Testis (tissue), 5 donors: ENCODE measurements at places on chromosomes 11 and 22.

DNA sequence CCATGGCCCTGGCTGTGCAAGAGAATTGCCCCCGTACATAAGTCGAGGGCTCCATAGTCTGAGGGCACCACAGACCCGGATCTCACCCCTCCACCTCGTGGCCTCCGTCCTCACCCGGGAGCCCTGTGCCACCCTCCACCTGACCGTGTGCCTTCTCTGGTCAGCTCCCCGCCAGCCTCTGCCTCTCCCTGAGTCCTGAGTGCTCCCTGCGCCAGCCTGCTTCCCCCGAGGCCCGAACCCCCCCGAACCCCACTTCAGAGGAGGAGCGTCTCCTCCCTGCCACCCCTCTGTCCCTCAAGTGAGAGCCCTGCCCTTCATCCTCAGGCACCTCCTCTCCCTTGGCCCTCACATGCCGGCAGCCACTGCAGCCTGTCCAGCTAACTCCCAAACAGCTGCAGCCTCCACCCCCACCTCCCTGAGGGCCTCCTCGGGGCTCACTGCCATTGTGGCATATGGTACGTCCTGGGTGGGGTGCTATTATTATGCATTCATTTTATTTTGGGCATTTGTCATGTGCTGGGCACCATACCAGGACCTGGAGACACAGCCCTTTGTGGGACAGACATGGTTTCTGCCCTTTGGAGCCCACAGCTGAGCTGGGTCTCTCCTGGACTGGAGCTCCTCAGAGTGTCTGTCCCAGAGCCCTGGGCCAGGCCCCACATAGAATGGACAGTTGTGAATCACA, 67.2 kb downstream of the MYO7A start:
- no peak for DNase-seq

DNA sequence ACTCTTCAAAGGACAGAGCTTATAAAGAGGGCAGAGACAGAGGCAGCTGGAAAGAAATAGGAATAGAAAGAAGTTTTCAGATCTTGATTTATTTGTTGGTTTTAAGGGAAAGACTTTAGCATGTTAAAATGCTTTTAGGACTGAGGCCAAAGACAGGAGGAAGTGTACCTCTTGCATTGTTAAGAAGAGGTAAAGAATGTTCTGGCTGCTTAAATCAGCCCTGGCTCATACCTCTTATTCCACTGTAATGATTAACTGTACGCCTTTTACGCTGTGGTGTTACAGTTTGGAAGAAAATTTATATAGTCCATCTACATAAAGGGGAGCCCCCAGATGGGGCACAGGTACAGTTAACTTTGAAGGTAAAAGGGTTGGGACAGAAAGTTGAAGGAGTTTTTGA, 10.1 kb upstream of the MPZL2 start:
- no peak for DNase-seq

- no peak for DNase-seq
These were observed 4.8 kb upstream of the ARHGEF12 start for GRCh38 chr11:120331301-120331996.

DNA sequence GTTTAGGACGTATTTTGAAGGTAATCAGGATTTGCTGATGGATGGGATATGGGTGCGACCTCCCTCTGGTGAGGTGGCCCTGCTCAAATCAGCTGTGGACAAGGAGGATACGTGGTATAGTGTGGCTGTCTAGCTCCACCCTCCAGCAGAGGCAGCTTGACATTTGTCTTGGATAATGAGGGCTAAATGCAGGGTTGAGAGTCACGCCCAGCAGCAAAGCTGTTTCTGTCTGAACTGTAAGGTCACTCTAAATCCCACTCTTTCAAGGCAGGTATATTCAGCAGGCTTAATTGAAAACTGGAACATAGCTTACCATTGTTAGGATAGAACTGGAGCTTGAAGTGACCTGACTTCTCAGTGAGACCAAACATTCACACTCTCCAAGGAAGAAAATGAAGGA, 98.7 kb downstream of the SWAP70 start:
- no peak for DNase-seq

DNA sequence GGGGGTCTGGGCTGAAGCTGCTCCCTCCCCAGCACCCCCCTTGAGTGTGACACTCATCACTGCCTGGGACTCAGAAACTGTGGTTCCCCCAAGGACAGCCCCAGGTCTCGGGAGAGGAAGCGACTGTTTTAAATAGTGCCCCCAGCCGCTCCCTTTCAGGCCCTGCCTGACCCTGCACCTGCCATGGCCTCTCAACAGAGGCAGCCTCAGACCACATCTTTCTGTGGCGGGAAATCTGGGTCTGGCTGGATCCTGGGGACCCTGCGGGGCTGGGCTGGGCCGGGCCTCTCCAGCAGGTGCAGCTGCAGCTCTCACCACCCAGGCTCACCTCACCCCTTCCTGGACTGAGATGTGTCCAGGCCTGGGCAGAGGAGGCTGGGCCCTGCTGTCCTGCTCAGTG, 3.7 kb upstream of the IGLL1 start:
- no peak for DNase-seq

GRCh38 chr11:126891556-126892217, 108.9 kb downstream of the KIRREL3 start:
- no peak for DNase-seq

DNA sequence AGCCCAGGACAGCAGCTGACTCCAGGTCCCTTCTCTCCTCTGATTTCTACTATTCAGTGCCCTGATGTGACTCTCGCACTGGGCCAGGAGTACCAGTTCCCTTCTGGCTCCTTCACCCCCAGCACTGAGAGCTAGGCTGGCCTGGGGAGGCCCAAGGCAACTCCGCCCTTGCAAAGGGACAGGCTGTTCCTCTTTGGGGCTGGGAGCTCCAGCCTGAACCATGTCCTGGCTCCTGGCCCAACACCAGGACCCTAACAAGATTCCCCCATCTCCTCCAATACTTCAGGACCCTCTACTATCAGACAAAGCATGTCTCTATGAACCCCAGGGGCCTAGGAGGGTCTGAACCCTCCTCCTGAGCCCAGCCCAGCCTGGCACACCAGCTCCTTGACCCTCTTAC, 12.5 kb downstream of the CREB3L1 start:
- DNase-seq, result peak; percentile 53

DNA sequence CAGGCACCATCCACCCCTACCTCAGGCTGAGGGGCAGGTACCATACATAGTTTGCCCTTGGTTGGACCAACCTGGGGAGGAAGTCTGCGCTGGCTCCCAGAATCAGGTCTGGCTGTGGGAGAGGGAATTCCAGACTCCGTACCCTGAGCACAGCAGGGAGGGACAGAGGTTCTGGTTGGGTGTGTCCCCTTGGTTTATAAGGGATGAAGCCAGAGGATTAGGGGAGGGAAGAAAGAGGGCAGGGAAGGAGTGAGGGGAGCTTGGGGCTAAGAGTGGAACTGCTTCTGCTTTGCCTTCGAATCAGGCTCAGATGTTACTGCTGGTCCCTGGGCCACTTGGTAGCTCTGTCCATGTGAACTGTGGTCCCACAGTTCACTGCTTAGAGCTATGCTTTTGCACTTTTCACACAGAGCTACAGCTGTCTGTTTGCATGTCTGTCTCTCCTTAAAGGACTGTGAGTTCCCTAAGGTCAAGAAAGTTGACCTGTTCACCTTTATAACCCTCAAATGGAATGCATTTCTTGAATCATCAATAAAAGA, 9.2 kb downstream of the MMP20 start:
- DNase-seq, result no peak

DNA sequence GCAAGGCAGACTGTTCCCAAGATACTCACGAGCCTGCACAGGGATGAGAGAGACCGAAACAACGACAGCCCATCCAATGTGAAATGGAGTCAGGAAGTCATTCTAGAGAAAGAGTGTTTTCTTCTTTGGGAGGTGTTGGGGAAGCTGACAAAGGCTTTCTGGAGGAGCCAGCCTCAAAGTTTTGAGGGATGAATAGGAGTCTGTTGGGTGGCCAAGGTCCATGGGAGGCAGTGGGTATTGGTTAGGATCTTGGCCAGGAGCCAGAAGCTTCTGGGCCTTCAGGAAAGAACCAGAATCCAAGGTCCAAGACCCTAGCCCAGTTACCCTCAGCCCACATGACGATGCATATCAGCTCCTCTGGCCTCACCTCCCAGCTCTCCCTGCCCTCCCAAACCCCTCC, 59.9 kb upstream of the SHISAL1 start:
- DNase-seq, result no peak

DNA sequence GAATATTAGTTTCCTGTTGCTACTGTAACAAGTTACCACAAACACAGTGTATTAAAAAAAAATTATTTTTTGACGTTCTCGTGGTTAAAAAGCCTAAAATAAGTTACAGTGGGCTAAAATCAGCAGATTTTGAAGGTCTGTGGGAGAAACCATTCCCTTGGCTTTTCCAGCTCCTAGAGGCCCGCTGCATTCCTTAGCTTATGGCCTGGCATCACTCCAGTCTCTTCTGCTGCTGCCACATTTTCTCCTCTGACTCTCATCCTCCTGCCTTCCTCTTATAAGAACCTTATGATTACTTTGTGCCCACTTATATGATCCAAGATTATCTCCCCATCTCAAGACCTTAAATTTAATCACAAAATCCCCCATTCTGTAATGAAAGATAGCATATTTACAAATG, 392.7 kb downstream of the GUCY1A2 start:
- DNase-seq, result no peak

- DNase-seq, result no peak
These were observed 143.0 kb downstream of the TMEM135 start for GRCh38 chr11:87180742-87181141.

GRCh38 chr11:77046060-77046501, 11.9 kb downstream of the B3GNT6 start:
- DNase-seq, result peak; percentile 69

DNA sequence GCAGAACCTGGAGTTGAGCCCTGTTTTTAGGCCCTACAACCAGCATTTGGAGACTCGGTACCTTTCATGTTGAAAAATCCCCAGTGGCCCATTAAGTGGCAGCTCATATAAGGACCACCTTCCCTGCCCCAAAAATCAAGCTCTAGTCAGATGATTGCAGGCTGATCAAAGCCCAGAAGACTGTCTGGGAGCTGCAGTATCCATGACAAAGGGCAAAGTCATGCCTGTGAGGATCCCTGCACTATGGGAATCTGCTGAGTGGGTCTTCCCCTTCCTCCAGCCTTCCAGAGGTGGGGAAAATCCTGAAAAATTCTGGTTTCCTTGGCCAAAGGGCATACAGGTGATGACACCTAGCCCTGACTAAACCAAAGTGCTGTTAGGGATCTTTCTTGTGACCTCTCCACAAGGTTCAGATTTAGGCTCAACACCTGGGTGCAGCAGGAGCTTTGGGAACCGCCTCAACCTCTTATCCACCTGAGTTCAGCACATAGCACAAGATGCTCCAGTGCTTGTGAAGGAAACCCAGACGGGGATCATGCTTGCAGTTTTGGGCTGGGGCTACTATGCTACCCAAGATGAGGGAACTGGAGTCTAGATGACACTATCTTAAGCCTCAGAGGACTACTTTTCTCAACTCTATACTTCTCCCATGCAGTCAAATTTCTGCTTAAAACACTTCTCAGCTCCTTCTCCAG, 1.2 kb upstream of the TRIM3 start:
- DNase-seq, result no peak

- DNase-seq, result peak; percentile 25
These were observed 753 bp upstream of the PPARA start for GRCh38 chr22:46149512-46150033.

GRCh38 chr11:46114961-46115360, 6.3 kb downstream of the PHF21A start:
- DNase-seq, result no peak

GRCh38 chr11:127996825-127997224, 590.5 kb downstream of the ETS1 start:
- no peak for DNase-seq

DNA sequence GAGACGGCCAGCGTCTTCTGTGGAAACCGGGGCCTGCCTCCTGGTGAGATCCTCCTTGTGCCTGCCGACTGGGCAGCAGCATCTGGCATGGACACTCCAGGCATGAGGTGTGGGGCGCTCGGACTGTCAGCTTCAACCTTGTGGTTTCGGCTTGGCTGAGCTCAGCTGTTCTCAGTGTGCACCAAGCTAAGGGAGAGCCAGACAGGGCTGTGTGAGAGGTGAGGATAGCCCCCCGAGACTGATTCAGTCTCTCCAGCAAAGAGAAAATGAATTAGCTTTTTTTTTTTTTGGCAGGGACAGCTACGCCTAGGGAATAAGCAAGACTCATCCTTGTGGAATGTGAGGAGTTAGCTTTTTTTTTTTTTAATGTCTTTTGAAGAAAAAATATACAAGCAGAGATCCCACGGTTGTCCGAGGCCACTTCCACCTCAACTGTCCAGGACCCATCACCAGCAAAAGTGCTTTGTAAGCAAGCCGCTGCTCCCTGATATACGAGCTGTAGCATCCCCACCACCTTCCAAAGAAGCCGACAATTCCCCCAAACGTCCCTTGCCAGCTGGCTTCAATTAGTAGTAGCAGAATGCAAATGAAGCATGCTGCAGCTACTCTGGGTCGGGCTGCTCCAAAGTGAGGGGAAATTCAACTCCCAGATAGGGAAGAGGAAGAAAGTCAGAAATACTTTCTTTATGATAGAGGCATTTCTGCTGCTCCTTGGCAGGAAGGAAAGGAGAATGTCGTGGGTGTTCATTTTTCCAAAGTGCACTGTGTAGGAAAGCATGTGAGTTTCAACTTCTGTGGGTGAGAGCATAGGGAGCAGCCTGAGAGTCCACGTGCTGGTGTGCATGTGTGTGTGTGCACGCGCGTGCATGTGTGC, 9.7 kb upstream of the THY1 start:
- DNase-seq, result peak; percentile 33

DNA sequence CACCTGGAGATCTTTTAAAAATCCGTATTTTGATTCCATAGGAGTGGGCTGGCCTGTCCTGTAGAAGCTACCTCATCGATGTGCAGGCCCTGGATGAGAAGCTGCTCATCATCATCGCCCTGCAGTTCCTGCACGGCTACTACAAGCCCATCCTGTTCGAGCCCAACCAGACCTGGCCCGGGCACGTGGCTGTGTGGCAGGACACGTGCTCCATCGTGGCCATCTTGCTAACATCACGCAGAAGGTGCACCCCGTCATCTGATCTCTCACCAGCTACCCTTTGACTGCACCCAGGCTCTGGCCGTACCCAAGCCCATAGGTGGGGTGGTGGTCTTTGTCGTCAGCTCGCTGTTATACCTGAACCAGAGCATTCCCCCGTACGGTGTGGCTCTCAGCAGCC, 14.2 kb upstream of the SLC5A4 start:
- DNase-seq, result no peak

GRCh38 chr11:61699737-61700160, 19.6 kb downstream of the DAGLA start:
- peak; percentile 55 for DNase-seq

GRCh38 chr22:47163481-47163855, 401.0 kb downstream of the TBC1D22A start:
- no peak for DNase-seq
